ENCODE measurements at places on chromosomes 4 and X.

DNA sequence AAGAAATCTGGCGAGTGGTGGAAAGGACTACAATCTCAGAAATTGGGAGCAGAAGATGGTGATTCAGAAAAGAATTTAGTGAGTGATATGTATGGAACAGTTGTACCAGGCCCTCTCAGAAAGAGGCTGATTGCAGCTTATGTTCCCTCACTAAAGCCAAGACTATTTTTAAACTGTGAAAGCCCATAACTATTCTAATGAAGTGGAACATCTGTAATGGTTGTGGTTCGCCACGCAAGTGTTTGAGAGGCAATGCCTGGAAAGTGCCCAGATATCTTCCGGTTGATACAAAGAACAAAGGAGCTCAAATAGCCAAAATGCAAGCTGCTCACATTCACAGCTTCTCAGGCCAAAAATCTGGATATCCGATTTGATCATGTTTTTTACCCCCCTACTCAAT lies 1250.7 kb downstream of the RAPGEF2 start:
- DNase-seq: no peak

DNA sequence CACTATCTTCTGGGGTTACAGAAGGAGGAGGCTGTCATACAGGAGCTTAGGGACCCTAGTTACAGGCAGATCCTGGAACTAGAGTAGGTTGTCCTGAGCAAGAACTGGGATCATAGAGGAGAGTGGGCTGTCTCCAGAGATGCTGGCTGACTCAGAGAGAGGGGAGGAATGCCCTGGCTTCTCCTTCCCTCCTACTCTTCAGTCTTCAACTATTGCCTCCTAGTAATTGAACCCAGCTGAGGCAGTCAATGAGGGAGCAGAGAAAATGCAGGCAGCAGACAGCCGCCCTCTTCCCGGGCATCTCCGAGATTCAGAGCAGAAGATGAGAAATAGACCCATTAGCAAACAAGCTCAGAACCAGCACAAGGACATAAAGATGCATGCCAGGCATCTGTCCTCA lies 118.3 kb upstream of the PDE5A start:
- no peak for DNase-seq

GRCh38 chrX:50765986-50766385 lies 48.0 kb downstream of the SHROOM4 start:
- no peak for DNase-seq

DNA sequence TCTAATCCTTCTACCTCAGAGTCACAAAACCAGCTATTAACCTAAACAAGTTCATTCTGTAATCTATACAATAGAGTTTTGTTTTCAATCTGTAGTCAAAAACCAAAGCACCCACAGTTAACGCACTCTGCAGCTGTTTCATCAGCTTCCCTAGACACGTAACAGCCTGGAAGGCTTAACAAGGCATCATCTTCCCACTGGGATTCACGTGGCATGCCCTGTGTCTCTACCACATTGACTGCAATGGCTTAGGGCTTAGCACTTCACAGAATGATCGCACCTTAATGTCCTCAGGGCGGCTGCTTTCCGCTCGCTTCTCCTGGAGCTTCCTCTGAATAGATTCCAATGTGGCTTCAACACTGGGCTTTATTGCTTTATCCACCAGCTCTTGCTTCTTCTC lies 49.7 kb upstream of the NAP1L5 start:
- DNase-seq: no peak

- DNase-seq: no peak
These were observed 170.6 kb upstream of the FAM9B start for GRCh38 chrX:9204560-9204959.

GRCh38 chr4:184951668-184952160 lies 66.6 kb upstream of the HELT start:
- DNase-seq: no peak

All from glutamatergic neuron (in vitro differentiated cells).